Myocyte (in vitro differentiated cells): ENCODE measurements at places on chromosomes 6 and 20.
A peak's percentile ranks its signal among the peaks of the same experiment; 100 is the strongest.

DNA sequence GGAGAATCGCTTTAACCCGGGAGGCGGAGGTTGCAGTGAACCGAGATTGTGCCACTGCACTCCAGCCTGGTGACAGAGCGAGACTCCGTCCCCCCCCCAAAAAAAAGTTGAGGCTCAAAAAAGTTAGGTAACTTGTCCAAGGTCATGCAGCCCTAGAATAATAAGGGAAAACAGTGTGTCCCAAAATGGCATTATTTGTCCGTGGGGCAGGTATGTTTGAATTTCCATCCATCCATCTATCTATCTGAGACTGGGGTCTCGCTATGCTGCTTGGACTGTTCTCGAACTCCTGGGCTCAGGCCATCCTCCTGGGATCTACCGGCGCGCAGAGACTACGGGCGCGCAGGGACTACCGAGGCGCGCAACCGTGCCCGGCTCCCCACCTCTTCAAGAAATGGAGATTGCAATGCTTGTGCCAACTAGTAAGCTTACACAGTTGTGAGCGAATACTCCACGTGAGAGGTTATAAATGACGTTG, 374 bp upstream of the ABCC10 start:
- no peak for DNase-seq

GRCh38 chr6:148195511-148195910, 147.1 kb upstream of the SASH1 start:
- DNase-seq = no peak

GRCh38 chr6:157107915-157108651, 215.2 kb downstream of the TMEM242 start:
- peak; percentile 65 for DNase-seq

GRCh38 chr6:15730922-15731321, 68.1 kb upstream of the DTNBP1 start:
- no peak for DNase-seq
